IPS DF 19.7 (cell line): ENCODE measurements at places on chromosomes 7 and 10.
A peak's percentile ranks its signal among the peaks of the same experiment; 100 is the strongest.

DNA sequence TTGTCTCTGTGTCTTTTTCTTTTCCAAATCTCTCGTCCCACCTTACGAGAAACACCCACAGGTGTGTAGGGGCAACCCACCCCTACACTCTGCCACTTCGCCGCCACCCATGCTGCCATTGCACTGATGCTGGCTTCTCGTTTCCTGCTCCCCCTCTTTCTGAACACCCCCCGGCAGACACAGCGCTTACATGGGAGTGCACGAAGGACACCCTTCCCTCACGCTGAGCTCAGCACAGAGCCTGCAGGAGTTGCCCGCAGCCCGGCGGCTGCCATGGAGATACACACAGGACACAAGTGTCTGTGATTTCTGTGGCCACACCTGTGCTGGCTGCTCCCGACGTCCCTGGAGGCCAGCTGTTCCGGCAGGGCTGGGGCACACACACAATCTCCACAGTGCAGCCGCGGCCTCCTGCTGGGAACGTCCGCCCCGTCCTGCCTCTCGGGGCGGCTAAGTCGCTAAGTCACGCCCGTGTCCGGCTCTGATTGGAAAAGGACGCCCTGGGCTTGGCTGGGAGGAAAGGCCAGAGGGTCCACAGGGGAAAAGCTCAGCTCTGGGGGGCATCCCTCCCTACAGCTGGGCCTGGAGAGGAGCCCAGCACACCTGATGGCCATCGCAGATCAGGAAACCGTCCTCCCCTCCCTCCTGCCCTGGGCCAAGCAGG, 349.8 kb downstream of the PTPRN2 start:
- DNase-seq = no peak

DNA sequence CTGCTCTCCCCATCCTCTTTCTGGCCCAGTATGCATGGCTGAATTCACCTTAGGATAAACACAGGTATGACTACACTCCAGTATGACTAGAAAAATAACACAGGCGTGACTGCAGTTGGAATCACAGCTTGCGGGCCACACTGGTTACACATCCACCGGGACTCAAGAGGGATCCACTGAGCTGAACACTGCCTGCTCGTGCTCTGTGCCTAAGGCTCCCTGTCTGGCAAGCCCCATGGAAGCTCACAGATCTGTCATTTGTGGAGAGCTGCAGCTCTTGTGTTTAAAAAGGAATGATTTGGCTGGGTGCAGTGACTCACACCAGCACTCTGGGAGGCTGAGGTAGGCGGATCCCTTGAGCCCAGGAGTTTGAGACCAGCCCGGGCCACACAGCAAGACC, 26.8 kb downstream of the VOPP1 start:
- DNase-seq = no peak

- no peak for DNase-seq
These were observed 19.0 kb downstream of the NUDCD3 start for GRCh38 chr7:44471436-44471835.

DNA sequence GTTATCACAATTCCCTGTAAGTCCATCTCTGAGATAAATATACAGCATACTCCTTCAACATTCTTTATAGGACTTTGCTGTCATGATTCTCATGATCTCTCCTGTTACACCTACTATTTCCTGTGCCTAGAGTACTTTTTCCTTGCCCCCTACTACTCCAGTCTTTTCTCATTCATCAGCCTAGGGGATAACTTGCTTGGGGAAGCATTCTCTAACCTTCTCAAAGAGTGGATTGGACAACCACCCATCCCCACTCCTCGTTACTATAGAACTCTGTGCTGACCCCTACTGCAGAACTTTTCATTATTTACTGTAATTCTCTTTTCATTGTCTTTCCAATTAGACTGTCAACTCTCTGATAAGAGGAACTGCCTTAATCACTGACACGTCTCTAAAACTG, 57.4 kb upstream of the TFEC start:
- peak; percentile 1 for DNase-seq

GRCh38 chr7:12866207-12866606, 178.8 kb downstream of the ARL4A start:
- no peak for DNase-seq

- no peak for DNase-seq
These were observed 140.5 kb downstream of the CUX1 start for GRCh38 chr7:101957744-101958525.

DNA sequence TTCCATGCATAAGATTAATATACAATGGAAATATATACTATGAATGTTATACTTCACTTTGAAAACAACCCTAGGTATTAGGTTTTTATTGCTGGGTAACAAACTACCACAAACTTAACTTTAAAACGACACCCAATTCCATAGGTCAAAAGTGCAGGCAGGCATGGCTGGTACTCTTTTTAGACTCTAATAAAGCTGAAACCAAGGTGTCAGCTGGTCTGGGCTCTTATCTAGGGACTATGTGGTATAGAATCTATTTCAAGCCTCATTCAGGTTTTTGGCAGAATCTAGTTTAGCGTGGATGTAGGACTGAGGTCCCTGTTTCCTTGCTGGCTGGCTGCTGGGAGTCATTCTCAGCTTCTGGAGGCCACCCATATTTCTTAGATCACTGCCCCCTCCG, 65.0 kb upstream of the TMEM168 start:
- no peak for DNase-seq

- DNase-seq = peak; percentile 12
These were observed 59.6 kb upstream of the CAPZA2 start for GRCh38 chr7:116802746-116803152.

- DNase-seq = peak; percentile 50
These were observed 662 bp upstream of the PPIF start for GRCh38 chr10:79346388-79347225.

GRCh38 chr10:121416071-121416470, 182.2 kb downstream of the FGFR2 start:
- DNase-seq = no peak

- DNase-seq = no peak
These were observed 57.8 kb downstream of the INPP5F start for GRCh38 chr10:119783665-119784027.

DNA sequence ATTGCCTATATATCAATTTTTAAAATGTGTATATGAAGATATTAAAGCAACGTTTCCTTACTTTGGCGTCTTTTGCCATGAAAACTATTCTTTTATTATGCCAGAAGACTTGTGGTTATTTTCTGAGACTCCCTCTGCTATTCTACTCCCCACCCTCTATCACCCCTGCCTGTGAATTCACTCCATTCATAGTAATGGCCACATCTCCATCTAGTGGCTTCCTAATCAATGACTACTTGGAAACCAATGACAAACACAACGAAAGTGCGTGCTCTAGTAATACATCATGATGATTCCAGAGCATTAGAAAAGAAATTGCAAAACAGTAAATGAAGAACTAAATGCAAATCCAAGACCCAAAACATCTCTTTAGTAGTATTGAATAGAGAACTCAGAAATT, 186.7 kb upstream of the HGF start:
- peak; percentile 40 for DNase-seq

GRCh38 chr7:43105521-43106120, 6.8 kb upstream of the HECW1 start:
- no peak for DNase-seq

GRCh38 chr7:104652865-104653264, 324.5 kb downstream of the LHFPL3 start:
- no peak for DNase-seq

DNA sequence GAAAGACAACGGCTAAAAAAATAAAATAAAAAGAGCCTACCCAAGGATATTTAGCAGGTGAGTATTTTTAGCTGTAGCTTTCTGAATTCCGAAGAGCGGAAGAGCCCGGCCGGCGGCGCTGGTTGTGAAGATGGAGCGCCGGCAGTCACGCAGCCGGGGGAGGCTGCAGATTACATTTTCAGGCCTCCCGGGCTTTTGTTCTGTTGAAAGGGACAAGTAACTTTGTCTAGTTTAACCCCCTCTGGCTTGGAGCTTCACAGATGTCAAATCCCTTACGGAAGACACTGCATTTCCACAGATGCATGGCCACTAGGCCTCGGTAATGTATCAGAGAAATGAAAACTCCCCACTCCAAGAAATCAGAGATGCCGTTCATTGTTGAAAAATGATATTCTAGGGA, 497.6 kb upstream of the MKI67 start:
- no peak for DNase-seq

- no peak for DNase-seq
These were observed 233.1 kb upstream of the PHYHIPL start for GRCh38 chr10:58943256-58943890.

GRCh38 chr7:152979376-152979775, 219.8 kb downstream of the ACTR3B start:
- no peak for DNase-seq

DNA sequence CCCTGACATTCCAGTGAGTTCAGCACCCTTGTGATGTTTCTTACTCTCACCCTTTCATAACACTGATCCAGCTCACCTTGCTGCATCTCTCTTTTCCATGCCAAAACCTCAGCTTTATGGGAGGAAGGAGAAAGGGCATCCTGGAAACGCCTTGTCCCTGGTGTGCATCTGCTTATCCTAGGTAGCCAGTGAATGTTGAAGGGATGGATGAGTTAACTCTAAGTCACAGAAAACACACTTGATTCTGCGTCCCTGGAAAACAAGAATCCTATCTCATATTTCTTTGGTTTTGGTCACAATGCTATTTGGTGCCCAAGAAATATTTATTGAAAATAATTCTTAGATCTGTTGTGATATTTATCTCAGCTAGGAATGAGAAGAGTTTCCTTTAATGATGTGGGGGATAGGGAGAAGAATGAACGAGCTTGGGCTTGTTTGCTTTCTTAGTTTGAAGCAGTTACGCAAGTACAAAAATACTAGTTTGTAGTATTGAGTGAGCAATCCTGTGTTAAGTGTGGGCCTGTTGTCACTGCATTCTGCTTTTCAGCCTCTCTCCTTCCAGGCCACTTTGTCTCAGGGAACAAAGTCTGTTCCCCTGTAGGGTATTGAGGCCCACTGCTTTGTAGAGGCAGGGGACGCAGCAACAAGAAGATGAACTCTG, 126.5 kb downstream of the ARID5B start:
- DNase-seq = no peak

GRCh38 chr7:5195157-5195556, 5.1 kb downstream of the WIPI2 start:
- no peak for DNase-seq

- no peak for DNase-seq
These were observed 5.6 kb downstream of the OGA start for GRCh38 chr10:101812606-101813005.

GRCh38 chr10:108392286-108392685, 1227.8 kb upstream of the SORCS1 start:
- DNase-seq = no peak

DNA sequence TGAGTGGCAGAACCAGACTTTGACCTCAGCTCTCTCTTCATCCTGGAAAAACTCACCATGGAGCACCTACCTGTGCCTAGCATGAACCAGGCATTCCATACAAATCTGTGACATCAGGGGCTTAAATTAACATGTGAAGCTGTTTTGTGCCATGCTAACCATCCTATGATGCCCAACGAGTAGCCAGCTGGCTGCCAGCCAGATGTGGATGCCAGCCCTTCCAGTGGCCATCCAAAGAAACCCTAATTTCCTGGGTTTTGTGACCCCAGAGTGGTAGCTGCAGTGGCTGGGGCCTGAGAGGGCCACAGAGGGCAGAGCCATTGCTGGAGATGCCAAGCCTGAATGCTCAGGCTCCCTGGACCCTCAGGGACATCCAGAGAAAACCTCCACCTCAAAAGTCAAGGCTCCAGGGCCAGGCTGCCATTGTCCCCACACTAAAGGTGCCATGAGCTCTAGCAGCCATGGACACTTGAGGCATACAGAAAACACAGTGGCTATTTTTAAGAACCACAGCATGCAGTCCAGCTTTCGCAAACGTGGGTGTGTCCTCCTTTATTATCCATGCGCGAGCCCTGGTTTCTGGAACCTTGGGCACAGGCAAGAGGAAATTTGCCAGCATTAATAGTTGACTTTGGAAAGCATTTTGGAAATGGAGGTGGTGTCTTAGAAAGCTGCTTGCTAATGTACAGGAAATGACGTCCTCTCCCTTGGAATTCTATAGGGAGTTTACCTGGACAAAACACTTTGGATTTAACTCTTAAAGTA, 6.0 kb downstream of the CPXM2 start:
- DNase-seq = no peak

DNA sequence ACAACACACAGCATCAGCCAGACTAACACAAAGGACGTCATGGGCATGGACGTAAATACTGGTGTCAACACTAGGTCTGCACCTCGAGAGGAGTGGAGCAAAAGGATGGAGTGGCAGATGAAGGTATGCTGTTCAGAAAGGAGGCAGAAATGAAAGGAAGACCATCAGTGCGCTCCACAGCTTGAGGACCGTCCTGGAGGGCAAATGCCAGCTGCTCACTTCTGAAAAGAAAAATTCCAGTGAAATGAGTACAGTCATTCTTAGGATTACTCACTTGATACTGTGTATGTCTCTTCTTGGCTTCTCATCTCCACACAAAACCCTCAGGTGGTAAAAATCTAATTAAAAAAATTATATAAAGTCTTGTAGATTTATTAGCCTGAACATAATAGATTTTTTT, 44.8 kb downstream of the EGFR start:
- no peak for DNase-seq

DNA sequence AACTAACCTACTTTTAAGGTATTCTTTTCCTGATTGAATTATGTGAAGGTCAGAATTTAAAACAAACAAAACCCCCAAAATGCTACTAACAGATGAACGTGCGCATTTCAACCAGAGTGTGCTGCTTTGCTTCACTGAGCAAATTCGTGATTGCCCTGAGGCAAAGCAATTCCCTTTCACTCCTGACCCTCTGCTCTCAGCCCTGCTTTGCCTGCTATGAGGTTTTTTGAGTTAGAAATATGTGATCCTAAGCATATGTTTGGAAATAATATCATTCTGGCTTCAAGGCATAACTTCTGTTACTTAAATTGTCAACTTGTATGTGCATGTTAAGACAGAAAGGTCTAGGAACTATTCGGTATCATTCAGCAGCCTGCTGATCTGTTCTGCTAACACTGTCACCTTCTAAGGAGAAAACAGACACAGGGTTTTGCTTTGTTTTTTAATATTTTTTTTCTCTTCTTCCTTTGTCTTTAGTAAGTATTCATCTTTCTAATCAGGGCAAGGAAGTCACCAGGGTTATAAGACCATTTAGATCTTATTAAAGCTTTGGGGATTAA, 124.2 kb downstream of the GNAT3 start:
- DNase-seq = no peak

- no peak for DNase-seq
These were observed 335.4 kb upstream of the MTPN start for GRCh38 chr7:136312592-136312991.

- no peak for DNase-seq
These were observed 66.5 kb downstream of the TPK1 start for GRCh38 chr7:144769352-144769751.
